ENCODE measurements at places on chromosomes 5 and 9.
A peak's percentile ranks its signal among the peaks of the same experiment; 100 is the strongest.

DNA sequence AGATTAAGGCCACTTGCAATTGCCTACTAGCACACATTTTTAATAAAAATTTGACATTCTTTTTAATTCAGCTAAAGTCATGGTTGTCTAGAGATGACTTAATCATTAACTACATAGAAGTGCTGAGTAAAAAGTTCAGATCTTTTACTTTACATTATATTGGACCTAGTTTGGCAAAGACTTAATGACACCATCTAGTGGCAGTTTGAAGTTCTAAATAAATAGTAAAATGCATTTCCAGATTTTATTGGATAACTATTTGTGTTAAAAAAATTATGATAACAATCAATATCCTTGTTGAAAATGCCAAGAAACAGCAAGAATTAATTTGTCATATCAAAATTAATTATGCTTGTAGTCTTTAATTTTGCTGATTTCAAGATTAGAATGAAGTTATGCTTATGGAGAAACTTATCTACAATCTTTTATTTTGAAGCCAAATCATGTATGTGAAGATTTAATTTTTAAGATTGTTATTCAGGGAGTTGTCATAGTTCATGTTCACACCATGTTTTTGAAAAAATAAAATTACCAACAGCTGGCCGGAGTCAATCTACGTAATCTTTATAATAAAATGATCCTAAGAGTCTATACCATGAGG, 69.6 kb upstream of the PJA2 start:
- peak; percentile 12 for DNase-seq

GRCh38 chr9:72856972-72857623, 95.8 kb downstream of the ALDH1A1 start:
- DNase-seq: no peak

DNA sequence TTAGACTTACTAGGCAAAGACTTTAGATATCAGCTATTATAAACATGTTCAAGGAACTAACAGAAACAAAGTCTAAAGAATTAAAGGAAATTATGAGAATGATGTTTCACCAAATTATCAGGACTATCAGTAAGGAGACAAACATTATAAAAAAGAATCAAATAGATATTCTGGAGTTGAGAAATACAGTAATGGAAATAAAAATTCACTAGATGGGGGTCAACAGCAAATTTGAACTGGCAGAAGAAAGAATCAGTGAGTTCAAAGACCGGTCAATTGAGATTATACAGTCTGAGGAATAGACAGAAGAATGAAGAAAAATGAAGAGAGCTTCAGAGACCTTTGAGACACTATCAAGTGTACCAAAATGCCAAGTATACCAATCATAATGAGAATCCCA, 9.6 kb upstream of the IL13 start:
- DNase-seq: no peak

GRCh38 chr5:116386633-116387032, 188.0 kb downstream of the SEMA6A start:
- no peak for DNase-seq

- no peak for DNase-seq
These were observed 342.2 kb downstream of the TRIM32 start for GRCh38 chr9:117029341-117029740.

- no peak for DNase-seq
These were observed 13.6 kb upstream of the CAST start for GRCh38 chr5:96648593-96648992.

GRCh38 chr9:31336841-31337240, 1047.6 kb upstream of the ACO1 start:
- DNase-seq: no peak

DNA sequence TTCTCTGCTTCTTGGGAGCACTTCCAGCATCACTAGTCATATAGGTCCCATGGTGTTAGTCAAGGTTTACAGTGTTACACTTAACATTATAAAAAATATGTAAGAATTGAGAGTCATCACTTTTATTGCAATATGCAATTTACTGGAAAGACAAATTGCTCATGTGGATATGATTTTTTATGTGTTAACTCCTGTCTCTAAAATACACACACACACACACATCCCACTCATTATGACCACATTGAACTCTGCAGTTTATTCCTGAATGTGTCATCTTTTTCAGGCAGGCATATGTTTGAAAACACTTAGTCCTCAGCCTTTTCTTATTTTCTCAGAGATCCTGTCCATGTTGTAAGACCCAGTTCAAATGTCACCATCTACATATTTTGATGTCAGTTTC, 148.5 kb upstream of the MRPS30 start:
- DNase-seq: no peak

DNA sequence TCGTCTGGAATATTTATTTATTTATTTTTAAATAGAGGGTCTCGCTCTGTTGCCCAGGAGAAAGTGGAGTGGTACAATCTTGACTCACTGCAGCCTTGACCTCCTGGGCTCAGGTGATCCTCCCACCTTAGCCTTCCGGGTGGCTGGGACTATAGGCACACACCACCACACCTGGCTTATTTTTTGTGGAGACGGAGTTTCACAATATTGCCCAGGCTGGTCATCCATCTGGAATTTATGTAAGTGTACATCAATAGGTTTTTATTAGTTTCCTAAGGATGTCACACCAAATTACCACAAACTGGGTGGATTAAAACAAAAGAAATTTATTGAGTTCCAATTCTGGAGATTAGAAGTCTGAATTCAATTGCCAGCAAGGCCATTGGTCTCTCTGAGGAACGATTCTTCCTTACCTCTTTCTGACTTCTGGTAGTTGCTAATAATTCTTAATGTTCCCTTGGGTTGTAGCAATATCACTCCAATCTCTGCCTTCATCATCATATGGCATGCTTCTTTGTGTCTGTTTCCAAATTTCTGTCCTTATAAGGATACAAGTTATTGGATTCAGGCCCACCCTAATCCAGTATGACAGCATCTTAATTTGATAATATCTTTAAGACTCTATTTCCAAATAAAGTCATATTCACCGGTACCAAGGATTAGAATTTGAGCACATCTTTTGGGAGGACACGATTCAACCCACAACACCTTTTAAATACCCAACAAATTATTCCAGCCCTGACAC, 16.3 kb upstream of the RAD23B start:
- no peak for DNase-seq

DNA sequence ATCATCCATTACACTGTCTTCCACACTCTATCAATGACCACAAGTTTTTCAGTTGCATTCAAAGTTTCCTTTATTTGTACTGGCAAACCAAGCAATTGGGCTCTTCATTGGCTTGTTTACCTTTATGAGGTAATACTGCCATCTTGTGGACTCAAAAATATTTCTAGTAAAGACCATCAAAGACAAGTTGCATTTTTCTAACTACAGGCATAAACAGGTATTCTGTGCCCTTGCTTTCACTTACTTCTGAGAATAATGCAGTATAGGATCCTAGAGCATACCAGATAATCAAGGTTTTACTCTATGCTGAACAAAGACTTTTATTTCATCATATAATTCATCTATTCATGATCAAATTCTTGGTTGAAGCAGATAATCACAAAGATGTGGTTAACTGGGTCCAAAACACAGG, 173.7 kb upstream of the POU5F2 start:
- DNase-seq: peak; percentile 31

- no peak for DNase-seq
These were observed 99.9 kb upstream of the BNC2 start for GRCh38 chr9:16970321-16970720.

DNA sequence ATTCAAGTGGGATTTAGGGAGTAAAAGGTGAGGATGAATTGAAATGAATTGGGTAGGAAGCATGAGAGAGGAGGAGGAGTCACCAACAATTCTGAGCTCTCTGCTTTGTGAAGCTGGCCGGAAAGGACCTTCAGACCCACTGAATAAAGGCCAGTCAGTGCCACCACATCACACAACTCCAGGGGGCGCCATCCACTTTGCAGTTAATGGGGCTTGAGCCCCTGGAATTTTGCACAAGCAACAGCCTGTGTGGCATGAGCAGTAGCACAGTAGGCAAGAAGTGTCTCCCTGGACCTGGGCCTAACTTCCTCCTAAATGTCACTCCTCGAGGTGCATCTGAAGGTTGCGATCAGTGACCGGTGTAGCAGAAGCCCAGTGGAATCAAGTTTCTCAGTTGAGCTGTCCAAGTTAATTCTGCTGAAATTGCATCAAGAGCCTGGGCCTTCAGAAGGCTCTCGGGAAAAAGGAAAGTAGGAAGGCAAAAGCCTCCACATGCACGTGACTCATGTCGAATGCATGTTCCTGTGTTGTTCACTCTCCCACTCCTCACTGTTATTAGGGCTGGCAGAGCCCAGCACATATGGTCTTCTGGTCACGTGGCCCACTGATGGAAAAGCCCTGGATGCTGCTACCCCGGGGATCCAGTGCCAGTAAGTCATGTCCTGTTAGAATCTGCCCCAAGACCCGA, 27.8 kb upstream of the GLIS3 start:
- no peak for DNase-seq

DNA sequence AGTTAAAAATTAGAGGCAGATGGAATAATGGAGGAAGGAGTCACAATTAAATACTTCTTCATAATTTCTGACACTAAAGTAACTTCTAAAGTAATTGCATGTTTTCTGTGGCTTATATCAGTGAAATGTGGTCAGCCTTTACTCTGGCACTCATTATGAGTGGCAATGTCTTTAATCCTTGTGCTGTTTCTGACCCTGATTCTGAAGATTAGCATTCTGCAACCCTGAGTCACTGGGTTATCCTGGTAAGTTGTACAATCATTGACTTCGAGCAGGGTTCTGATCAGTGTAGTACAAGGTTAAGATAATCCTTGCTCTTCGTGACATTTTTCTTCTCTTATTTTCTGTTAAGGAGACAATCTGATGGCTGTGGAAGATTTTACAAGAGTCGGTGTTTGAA, 379.4 kb upstream of the RORB start:
- DNase-seq: no peak

- no peak for DNase-seq
These were observed 160.8 kb downstream of the TSSK1B start for GRCh38 chr5:113273948-113274347.

GRCh38 chr9:98807070-98807813, at the start of gene GALNT12:
Gene GALNT12, plus strand, starts transcription at chr9:98807670. Its CDS starts 29 bp downstream, at chr9:98807699.
- DNase-seq: no peak

DNA sequence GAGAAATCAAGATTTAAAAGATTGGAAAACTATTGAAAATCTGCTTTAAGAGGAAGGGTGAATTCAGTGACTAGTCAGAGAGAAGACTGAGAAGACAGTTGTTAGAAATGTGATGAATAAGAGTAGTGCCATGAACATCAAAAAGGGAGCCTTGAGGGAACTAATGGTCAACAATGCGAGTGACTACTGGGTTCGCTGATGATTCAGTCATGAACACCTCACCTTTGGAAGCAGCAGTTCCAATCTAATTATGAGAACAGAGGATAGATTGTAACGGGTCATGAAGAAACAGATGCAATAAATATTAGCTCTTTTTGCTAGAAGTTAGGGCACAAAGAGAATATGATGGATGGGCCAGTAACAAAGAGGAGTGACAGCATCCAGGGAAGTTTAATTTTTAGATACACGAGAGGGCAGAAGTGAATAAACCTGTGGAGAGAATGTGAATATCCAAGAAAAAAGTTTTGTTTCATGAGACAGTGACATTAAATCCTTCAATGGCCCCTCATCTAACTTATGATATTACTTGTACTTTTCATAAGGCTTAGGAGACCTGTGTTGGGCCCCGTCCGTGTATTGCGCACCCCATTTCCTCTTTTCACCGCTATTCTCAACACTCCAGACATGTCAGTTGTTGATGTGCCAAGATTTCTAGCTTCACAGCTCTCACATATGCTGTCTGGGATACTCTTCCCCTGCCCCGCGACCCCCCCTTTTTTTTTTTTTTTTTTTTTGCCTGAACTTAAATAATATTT, 23.5 kb upstream of the IFNE start:
- no peak for DNase-seq

DNA sequence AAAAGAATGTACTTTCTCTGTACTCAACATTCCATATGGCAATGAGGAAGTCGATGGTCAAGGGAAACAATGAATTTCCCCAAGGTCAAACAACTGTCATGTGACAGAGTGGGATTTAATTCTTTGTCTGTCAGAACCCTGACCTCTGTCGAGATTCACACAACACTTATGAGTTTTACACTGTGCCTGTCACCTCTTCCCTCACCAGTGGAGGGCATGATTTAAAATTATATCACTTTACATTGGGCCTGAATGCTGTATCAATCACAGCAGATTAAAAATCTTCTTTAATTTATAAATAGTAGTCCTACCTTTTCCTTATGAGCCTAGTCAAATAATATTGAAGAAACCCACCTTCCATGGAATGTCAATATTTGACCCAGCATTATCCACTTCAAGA, 276.7 kb downstream of the CDH10 start:
- no peak for DNase-seq

DNA sequence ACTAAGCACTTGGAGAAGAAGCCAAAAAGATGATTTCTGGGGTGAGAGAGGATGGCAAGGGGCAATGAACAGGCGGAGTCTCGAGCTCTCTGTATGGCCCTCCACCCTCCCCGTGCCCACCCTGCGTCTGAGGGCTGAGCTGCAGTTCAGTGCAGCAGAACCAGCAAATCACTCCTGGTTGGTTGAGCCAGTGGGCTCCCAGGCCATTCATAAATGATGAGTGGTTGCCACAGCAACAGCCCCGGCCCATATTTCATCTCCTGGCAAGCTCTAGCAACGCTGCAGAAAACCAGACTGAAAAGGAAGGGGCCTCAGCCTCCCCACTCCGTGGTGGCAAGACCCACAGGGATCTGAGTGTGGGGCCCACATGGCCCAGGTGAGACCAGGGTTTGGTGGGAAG, 93.8 kb upstream of the PPP1R26 start:
- DNase-seq: no peak

DNA sequence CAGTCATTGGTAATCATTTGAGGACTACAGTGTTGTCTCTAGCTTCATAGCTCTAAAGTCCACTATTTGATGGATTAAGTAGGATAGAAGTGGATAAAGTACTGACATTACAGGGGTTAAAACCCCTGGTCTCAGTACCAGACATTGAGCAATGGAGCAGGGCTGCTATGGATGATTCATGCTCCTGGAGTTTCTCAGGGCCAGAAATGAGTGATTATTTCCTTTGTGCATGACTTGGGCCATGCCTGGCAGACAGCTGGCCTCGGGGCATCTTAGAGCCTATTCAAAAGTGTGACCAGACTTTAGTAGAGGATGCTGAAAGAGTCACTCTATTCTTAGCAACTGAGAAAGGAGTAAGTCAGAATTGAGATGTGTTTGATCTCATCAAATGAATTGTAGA, 350.7 kb upstream of the TLE4 start:
- DNase-seq: no peak

- DNase-seq: no peak
These were observed 214.1 kb upstream of the EFNA5 start for GRCh38 chr5:107884871-107885270.

GRCh38 chr5:150261231-150261630, 28.3 kb downstream of the CAMK2A start:
- DNase-seq: no peak

DNA sequence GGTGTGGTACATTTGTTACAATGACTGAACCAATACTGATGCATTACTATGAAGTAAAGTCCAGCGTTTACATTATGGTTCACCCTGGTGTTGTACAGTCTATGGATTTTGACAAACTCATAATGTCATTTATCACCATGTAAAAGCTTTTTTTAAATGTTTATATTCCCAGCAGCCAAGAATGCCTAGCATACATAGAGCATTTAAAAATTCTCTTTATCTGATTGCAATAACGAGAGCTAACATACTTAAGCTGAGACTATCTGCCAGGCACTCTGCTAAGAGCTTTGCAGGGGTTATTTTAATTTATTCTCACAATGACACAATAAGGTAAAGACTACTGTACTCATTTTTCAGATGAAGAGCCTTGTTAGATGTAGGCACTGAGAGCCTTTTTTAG, 24.1 kb downstream of the PRDM6 start:
- no peak for DNase-seq
